ENCODE measurements at places on chromosomes 5 and 9.

DNA sequence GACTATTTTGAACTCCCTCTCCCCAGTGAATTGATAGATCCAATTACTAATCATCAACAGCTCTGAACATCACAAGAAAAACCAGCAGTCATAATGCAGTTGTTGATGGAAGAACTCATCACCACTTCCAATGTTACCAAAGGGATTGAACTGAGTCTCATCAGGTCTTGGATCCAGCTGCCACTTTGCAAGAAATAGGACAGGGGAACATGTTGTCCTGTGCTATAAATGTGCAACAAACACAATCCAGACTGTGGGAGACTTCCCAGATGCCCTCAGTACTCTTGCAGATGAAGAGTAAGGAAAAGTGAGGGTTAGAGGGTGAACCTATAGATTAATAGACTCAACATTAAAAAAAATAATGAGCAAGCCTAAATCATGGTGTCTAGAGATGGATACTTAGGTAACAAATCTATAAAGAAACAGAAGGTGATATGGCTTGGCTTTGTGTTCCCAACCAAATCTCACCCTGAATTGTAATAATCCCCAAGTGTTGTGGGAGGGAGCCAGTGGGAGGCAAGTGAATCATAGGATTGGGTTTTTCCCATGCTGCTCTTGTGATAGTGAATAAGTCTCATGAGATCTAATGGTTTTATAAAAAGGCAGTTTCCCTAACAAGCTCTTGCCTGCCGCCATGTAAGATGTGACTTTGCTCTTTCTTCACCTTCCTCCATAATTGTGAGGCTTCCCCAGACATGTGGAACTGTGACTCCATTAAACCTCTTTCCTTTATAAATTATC is 63.4 kb upstream of the PAPPA start:
- DNase-seq: no peak

- DNase-seq: no peak
Observed at GRCh38 chr9:114894609-114895433, 35.6 kb downstream of the TNFSF8 start.

DNA sequence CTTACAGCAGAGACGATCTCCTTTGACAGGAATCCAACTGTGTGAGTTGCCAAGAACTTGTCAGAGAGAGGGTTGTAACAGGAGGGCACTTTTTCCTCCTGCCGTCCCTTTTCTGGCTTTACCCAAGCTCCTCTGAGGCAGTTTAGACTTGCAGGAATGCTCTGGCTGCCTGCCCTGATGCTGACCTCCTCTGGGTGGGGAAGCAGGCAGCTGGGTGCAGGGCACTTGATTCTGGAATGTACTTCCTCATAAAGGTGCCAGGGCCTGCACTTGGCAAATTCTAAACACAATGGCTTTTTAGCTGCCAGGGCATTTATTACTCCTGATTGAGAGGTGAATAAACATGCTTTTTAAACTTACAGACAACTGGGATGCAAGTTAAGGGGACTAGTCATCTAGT is 190.4 kb downstream of the EPB41L4A start:
- no peak for DNase-seq

GRCh38 chr5:178464431-178465048 is 125.7 kb downstream of the COL23A1 start:
- no peak for DNase-seq

DNA sequence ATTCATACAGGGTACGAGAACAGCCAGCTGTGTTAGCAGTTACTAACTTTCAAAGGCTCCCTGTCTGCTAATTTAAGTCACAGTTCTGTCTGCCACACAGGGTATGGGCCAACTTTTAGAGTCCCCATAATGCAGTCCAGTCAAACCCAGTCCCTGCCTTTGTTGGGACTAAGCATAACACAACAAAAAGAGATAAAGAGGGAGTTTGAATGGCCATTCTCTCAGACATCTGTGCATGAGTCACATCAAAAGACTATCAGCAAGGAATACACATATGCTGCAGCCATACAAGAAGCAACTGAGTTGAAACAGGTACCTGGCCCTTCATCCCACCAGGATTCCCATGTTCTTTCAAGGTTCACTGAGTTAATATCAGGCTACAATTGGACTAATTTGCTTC is 744.5 kb upstream of the C9orf72 start:
- no peak for DNase-seq

All from activated CD4-positive, alpha-beta T cell treated with anti-CD3 and anti-CD28 coated beads for 24 hours (primary cell).